ENCODE measurements at places on chromosomes 4 and X. TPM values are rescaled to one million over a fixed set of nuclear protein-coding genes. Genes with fewer than 3 reads are reported as not detected.
A peak's percentile ranks its signal among the peaks of the same experiment; 100 is the strongest.

DNA sequence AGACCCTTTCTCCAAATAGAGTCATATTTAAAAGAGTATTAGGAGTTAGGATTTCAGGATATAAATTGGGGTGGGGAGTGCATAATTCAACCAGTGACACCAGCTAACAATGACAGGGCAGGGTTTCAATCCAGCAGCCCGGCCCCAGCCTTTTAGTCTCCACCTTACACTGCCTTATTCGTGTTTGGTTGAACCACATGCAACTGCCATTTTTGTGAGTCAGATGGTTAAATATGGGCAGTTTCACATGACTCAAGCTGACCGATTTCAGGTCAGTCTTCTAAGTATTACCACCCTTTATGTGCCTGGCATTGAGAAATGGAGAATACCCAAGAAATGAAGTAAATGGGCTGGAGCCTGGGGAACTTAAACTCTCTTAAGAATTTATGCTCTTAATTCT lies 102.8 kb downstream of the STOX2 start:
- DNase-seq, result no peak

GRCh38 chr4:52172166-52172565 lies 121.1 kb downstream of the SPATA18 start:
- no peak for DNase-seq

The FAM241A gene
- 1.5 TPM for polyA plus RNA-seq

GRCh38 chrX:42247241-42247640 lies 323.9 kb upstream of the CASK start:
- no peak for DNase-seq

DNA sequence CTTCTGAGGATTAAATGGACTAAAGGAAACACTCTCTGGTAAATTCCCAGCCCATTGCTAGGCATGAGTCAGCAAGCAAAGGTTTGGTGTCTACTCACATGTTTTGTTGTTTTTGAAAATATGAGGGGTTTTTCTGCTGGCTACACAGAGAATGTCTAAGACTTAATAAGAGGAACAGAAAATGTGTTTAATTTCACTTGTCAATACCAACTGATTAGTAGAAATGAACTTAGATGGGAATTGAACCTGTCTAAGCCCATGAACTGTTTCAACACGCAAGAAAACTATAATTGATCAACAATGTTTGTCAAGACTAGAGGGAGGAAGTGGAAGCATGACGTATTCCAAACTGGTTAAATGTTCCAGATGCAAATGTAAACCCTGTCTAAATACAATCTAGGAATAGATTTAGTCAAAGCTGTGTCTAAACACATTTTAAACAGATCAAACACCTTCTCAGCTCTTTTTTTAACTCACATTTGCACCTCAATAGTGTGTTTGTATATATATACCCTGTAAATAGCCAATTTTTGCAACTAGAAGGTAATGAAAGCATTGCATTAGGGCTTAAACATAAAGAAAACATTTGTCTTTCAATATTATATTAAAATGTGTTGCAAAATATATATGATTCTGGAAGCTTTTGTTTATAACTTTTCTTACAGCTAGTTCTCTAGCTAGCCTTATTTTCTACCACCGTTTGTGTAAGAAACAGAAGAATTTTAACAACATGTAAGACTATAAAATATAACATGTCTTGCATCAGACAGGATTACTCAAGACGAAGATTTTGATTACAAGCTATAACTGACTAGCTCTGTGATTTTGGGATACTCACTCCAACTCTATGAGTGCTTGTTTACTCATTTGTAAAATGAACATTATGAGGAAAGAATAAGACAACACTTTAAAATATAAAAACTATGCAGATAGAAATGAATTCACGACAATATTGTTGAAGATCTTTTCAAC lies 607.8 kb downstream of the FSTL5 start:
- DNase-seq, result no peak

The MAGEA11 gene
- polyA plus RNA-seq, result not detected

DNA sequence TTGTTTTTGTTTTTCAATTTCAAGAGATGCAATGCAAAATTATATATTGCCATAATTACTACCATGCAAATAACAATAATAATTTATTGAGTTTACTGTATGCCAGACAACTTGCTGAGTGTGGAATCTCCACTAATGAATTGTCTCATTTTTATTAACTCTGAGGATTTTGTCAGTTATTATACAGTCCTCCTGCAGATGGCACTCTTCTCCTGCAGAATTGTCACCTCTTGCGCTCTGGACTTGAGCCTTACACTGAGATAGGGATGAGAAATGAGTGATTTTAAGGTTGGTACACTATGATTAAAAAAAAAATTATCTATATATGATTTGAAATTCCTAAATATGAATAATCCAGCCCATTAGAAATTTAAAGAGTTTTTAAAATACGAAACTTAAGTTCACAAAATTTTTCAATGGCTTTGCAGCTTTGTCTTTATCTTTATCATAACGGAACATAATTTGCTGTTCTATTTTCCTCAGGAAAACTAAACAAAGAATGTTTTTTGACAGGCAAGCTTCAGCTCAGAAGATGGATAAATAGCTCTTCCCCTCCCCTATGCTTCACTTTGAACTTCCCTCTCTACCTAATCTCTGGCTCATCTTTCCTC lies 12.7 kb upstream of the PAQR3 start:
- DNase-seq, result no peak

DNA sequence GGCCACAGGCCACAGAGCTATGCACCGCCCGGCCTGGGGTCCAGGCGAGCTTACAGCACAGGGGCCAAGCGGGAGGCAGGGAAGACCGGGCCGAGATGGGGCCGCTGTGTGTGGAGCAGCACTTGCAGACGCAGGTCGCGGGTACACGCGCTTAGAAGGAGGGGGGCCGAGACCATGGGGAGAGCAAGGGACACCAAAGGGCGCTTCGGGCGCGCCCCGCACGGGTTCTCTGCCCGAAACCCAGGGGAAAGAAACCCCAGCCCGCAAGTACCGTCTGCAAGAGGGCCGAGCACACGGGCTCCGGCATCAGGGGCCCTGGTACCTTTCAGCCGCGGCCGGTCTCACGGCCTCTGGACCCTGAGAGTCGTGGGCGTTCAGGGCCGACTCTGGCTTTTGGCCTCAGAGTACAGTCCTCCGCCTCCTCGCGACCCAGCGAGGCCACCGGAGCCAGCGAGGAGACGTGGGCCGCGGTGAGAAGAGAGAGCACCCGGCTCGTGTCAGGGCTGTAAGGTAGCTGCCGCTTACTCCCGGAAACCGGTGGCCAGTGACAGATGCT lies 342 bp downstream of the EOLA2 start:
- no peak for DNase-seq

- DNase-seq, result no peak
Measured at GRCh38 chr4:71882113-71882841, 98.4 kb upstream of the GC start.

- no peak for DNase-seq
Measured at GRCh38 chr4:128571747-128572146, 237.8 kb upstream of the JADE1 start.

DNA sequence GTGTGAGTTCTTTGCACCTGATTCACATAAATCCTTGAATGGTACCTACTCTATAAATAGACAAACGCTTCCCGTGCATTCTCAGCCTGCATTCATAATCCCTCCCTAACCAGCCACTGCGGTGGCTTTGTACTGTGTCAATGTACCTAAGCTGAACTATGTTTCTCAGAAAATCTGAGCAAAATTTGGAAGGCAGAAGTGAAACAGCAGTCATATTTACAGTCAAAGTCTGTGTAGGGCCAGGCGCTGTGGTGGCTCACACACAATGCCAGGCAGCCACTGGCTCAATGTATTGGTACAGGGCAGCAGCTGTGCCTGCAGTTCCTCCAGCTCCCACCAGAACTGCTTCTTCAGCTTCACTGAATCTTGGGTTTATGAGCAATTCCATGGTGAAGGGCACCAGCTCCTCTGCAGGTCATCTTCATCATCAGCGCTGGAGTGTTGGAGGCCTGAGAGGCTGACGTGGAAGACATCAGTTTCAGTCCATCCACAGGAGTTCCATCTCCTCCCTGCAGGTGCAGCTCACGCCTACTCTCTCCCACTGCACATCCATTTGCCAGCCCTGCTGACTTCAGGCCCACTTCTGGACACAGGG lies 32.3 kb upstream of the IRF2 start:
- DNase-seq, result no peak

DNA sequence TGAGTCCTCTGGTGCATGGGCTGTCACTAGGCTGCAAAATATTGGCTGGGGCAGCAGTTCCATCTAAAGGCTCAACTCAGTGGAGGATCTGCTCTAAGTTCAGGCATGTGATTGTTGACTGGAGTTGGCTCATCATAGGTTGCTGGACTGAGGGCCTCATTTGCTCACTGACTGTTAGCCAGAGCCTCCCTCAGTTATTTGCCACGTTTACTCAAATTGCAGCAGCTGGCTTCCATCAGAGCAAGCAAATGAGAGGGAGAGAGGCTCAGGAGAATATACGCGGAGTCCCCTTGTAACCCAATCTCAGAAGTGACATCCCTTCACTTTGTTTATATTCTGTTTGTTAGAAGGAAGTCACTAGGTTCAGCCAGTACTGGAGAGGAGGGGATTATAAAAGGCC lies 54.1 kb downstream of the BMP3 start:
- DNase-seq, result peak; percentile 26

DNA sequence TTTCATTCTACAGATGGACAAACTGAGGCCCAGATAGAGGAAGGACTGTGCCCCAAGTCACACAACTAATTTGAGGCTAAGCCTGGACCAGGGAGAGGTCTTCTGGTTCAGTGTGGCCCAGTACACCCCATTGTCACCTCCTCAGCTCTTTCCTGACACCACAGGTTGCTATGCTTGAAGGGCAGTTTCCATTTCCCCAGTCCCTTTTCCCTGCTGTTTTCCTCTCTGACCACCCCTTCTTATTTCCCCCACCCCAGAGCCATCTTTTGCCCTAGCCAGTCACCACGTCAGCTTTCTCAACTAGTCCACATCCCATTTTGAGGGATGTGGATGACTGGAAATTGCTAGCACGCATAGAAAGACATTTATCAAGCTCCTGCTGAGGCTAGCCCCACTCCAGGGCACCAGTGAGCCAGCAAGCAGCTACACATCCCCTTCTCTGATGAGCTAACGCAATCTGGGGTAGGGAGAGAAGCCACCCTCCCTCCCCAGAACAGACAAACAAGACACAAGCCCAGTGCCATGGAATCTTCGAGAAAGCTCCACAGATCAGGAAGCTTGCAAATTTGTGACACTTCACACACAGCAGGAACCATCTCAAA lies 1.3 kb downstream of the GABRE start:
- DNase-seq, result no peak

DNA sequence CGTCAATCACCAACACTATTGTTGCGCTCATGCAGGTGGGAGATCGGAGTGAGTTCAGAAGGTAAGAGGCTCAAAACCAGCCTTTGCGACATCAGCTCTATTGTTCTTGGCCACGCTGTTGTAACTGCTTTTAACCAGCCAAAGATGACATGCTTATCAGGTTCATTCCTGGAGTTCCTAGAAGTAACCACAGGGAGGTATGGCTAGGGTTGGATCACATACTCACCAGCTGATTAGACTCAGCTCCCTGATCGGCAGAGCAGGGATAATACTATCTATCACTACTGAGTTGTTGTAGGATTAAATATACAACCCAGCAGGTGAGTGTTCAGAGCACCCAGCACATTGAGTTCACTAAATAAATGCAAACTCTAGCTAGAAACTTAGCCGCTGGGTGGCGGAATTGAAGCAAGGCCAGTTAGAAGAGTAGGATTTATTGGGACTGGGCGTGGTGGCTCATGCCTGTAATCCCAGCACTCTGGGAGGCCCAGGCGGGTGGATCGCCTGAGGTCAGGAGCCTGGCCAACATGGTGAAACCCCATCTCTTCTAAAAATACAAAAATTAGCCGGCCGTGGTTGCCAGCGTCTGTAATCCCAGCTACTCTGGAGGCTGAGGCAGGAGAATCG lies 12.4 kb downstream of the SLC34A2 start:
- DNase-seq, result no peak

- DNase-seq, result no peak
Measured at GRCh38 chrX:2767631-2768455, 16.0 kb downstream of the XG start.

DNA sequence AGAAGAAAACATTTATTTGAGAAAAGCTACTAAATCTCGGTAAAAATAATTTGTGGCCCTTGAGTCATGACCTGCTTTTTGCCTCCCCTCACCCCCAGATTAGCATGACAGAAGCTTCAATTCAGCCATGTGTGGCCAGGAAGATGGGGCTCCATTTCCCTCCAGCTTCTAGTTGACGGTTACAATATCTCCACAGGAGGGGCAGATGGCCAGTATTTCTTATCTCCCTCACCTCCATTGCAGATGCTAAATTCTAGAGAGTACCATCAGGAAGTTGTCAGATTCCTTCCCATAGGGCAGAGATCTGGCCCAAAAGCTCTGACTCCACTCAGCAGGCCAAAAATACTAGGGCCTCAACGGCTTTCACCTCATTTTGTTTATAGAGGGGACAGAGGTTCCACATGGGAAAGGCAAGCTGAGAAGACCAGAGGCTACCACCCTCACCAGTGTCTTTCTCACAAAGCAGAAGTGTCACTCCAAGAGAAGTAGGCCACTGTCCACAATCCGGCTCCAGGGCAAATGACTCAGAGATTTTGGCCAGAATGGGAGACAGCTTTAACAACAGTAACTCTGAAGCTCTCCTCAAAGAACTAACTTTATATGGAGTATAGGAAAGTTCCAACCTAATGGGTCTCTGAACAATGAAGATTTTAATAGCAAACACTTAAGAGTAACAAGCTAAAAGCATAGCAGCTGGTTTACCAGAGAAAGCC lies 108.3 kb downstream of the TBC1D19 start:
- no peak for DNase-seq

GRCh38 chr4:684623-685327 lies 4.2 kb downstream of the SLC49A3 start:
- no peak for DNase-seq

DNA sequence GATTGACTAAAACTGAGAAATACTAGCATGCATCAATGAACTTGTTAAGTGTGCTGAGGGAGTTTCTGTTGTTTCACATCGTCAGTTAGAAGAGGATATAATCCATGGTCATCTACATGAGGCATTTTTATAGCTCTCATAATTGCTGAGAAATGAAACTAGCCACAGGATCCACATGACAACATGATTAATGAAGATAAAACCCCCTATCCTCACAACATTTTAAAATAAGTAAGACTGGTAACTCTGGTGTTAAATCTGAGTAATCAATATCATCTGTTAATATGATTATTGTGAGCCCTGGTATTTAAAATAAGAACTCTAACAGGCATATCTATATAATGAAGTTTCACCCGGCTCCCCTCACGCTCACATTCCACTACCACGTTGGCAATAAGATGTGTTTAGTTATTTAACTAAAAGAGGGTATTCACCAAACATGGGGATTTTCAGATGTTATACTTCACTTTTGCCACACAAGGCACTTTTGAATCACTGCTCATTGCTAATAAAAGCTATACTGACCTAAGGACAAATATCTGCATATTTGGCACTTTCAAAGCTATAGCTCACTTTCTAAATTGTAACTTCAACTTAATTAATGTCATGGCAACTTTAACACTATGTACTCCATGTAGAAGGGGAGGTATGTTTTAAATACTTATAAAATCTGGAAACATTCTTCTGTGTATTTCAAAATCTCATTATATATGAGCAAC lies 6.7 kb downstream of the UNC5C start:
- DNase-seq, result no peak

The SAGE1 gene
- polyA plus RNA-seq, result not detected

The CSAG2 gene
- polyA plus RNA-seq, result not detected

Measured in left renal pelvis (tissue), 4 donors.